ENCODE measurements at places on chromosomes 16 and 17.

- DNase-seq, result no peak
These were observed 3.3 kb downstream of the ATXN2L start for GRCh38 chr16:28826141-28826540.

DNA sequence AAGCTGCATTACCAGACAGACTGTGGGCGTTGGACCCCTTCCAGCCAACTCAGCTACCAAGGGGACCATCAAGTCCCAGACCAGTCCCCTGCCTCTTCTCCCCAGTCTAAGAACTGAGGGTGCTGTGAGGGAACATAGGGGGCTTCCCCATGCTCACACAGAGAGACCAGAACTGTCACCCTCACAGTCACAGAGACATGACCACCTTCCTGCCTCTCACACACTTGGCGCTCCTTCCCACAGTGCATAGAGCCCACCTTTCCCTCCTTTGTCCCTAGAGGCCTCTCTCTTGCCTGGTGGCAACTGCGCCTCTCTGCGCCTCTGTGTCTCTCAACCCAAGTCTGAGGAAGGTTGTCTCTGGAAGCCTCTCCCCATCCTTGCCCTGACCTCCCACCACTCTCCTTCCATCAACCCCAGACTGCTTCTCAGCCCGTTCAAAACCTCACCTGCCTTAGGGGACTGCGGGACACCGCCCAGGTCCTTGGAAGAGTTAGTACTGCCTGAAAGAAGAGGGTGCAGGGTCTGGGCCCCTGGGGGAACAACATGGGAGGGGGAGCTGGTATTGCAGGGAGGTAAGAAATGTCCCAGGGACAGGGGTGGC, 6.1 kb upstream of the LHX1 start:
- no peak for DNase-seq

- no peak for DNase-seq
These were observed 20.1 kb downstream of the IRX3 start for GRCh38 chr16:54266363-54266955.

GRCh38 chr17:45291171-45291805, 25.5 kb downstream of the MAP3K14 start:
- DNase-seq, result no peak

- DNase-seq, result no peak
These were observed 109.6 kb upstream of the CACNG3 start for GRCh38 chr16:24146518-24146917.
